Hematopoietic multipotent progenitor cell (in vitro differentiated cells): ENCODE measurements at places on chromosomes 11 and 22.

- DNase-seq, result no peak
Observed at GRCh38 chr22:20254975-20255946, 12.9 kb downstream of the RTN4R start.

DNA sequence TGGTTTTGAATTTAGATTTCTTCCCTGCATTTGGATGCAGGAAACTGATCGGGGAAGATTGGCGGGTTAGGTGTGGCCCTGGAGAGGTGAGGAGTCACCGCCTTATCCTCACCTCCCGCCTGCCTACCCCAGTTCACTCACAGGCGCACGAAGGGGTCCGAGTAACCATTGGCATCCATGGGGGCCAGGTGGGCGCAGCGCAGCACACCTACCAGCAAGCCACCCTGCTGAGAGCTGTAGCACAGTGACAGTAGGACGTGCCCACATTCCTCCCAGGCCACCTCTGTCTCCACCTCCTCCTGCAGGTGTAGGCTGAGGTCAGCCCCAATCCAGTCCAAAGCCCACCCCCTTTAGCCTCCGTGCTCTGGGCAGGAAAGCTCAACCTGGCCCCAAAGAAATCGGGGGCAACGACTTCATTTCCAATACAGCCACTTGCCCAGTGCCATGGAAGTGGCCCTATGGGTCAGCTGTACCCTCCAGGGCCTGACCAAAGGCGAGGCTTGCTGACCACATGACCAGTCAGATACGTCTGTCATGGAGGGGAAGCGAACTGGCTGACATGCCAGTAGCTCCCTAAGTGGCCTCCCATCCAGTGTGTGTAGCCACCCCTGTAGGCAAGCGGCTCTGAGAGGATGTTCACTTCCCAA, 6.7 kb downstream of the NDUFV1 start:
- no peak for DNase-seq

- no peak for DNase-seq
Observed at GRCh38 chr11:14668731-14669301, 25.2 kb downstream of the PDE3B start.

GRCh38 chr11:133949129-133949528, 7.6 kb downstream of the IGSF9B start:
- no peak for DNase-seq

DNA sequence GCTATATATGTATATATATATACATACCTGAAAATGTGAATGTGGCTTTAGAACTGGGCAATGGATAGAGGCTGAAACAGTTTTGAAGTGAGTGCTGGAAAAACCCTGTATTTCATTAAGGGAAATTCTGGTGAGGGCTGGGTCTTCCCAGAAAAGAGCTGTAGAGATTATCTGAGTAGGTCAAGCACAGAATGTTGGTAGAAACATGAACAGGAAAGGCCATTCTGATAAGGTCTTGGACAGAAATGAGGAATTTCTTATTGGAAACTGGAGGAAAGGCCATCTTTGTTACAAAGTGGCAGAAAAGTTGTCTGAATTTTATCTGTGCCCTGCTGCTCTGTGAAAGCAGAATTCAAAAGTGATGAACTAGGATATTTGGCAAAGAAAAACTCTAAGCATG, 25.4 kb downstream of the RTL6 start:
- DNase-seq, result no peak

- no peak for DNase-seq
Observed at GRCh38 chr11:63686926-63687325, 5.6 kb downstream of the RTN3 start.

GRCh38 chr11:43493431-43493830, 134.7 kb downstream of the TTC17 start:
- no peak for DNase-seq

GRCh38 chr11:62128835-62129234, 5.0 kb downstream of the INCENP start:
- no peak for DNase-seq

DNA sequence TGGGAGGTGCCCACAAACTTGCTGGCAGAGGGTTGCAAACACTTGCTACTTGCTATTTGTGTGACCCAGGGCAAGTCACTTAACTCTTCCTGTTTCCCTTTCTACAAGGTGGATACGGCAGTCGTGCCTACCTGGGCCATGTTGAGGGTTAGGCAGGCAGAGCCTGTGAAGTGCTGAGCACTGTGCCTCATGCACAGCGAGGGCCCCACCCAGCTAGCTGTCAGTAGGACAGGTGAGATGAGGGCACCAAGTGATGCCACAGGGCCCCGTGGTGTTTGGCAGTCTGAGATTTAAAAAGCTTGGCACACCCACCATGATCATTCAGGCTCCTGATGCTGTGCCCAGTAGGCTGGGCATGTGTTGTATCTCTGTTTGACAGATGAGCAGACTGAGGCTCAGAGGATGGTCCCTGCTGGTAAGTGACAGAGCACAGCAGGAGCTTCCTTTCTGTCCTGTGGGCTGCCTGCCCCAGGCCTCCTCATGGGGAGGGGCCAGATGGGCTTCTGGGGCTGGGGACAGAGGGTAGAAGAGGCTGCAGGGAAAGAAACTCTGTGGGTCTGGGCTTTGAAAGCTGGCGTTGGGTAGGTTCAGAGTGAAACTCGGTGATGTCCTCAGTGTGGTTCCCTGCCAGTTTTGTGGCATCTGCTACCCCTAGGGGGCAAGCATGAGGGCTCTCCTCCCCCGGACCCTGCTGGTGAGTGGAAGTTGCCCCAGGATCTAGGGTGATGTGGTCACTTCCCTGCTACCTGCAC, 59.3 kb downstream of the TSPAN18 start:
- no peak for DNase-seq

DNA sequence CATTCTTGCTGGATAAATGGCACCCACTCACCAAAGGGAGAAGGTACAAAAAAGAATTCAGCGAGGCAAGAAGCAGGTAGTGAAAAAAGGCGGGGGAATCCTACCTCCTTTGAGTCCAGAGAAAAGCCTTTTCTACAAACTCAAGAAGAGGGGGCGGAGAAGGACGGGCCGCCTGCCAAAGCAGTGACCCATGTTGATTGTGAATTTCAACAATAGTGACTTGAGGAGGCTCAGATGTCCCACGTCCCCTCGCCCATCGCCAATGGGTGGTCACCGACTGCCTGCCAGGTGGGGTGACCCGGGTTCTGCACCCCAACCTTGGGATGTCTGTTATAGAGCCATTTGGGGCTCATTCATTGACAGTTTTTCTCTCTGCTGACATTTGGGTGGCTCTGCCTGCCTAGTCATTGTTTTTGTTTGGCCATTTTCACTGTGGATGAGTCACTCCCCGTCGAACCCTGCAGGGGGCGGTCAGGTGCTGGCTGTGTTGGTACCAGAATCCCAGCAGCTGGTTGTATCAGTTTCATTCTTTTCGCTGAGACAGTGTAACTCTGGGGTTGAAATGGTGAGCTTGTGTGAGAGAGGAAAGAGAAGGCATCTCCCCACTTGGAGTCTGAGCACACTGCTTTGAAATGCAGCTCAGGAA, 163.4 kb upstream of the NCAM1 start:
- DNase-seq, result peak; percentile 14

- no peak for DNase-seq
Observed at GRCh38 chr22:35051013-35051535, 14.9 kb upstream of the ISX start.

DNA sequence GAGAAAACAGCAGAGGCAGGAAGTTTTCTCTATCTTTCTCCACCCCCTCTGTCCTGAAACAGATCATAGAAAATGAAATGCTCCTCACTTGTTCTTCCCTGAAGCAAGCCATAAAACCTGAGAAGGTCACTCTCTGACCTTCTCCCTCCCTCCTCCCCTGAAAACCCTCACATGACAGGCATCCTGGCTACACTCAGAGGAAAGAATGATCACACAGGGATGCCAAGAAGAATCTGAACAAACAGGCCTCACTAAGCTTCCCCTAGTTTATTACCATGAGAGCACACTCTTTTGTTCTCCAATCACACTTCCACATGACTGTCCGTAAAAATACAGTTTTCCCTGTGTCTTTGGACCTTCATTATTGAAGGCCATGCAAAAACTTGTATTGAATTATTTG, 300.1 kb downstream of the BUD13 start:
- DNase-seq, result no peak

DNA sequence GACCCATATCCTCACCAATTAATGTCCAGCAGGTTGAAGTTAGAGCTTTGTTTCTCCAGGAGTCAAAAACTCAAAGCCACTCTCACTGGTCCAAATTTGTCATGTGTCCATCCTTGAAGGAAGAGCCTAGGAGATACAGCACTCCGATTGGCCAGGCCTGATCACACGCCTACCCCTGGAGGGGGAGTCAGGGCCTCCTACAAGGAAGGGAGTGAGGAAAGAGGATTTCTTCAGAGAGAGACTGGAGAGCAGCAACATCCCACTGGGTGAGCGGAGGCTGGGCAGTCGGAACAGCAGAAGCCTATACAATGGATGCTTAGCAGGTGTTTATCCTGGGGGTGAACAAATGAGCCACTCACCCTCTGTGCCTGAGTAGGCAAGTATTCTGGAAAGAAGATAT, 113.9 kb downstream of the TRIM29 start:
- no peak for DNase-seq

- DNase-seq, result no peak
Observed at GRCh38 chr11:106389101-106389500, 311.6 kb downstream of the AASDHPPT start.

GRCh38 chr11:37456746-37457145, 858.7 kb upstream of the RAG2 start:
- DNase-seq, result no peak

GRCh38 chr11:95486979-95487378, 256.0 kb upstream of the SESN3 start:
- no peak for DNase-seq

- DNase-seq, result no peak
Observed at GRCh38 chr11:113082341-113082955, 121.2 kb downstream of the NCAM1 start.

DNA sequence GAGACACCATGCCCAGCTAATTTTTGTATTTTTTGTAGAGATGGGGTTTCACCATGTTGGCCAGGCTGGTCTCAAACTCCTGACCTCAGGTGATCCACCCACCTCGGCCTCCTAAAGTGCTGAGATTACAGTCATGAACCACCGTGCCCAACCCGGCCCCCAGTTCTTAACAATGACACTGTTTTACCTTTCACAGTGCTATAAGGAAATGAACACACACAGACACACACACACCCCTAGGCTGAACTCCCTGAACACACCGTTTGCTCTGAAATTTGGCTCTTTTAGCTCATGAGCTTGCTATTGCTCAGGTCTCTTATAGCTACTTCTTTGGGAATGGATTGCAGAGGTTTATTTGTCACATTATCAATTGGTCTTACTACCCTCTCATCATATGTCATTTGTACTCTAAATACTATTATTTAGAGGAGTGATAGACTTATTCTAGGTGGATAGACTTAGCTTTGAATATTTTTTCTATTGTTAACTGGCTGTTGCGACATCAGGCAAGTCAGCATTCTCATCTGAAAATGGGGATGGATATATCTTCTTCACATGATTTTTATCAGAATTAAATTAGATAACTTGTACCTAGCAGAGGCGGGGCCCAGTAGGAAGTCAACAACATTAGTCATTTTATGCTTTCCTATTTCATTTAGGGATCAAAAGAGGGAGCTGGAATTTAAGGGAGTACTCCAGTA, 2.1 kb downstream of the LYVE1 start:
- DNase-seq, result no peak

DNA sequence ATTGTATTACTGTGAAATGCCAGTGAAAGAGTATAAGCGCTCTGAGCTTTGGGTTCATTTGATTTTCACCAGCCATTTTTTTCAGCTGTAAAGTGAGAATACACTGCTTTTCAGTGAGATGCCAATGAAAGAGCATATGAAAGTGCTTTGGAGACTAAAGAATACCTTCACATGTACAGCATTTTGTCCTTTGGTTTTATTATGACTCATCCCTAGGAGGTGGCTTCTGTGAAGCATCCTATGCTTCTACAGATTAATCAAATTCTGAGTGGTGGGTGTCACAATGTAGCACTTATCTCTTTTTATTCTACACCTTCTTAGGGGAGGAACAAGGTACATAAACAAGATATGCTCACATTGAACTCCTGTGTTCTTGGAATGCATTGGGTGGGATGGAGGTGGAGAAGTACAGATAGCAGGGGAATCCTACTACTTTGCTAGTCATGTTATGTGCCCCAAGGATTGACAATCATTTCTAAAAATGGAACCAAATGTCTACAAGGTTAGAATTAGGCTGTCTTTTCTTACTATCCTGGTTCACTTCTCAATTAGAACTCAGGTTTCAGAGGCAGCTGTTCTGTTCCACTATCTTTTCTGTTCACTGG, 18.7 kb downstream of the TRIM44 start:
- no peak for DNase-seq

- DNase-seq, result peak; percentile 86
Observed at GRCh38 chr11:3614742-3615171, 27.0 kb downstream of the ART5 start.

- DNase-seq, result no peak
Observed at GRCh38 chr22:37733625-37734401, 37.0 kb downstream of the TRIOBP start.

DNA sequence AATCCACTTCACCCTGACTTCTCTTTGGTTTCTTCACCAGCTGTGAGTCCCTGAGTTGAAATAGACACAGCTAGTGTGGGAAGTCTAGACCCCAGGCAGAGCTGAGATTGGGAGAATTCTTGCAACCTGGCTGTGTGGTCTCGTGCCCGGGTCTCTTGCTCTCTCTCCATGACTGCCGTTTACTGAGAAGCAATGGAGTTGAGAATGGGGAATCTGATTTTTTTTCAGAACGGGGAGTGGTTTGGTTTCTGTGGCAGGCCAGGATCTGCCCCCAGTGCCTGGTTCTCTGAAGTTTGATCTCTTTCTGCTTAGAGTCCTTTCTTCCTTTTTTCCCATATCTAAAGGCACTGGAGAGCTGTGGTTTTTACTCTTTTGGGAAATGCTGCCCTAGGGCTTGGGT, 1.5 kb downstream of the SIDT2 start:
- no peak for DNase-seq
